ENCODE measurements at places on chromosomes 1 and 21.

DNA sequence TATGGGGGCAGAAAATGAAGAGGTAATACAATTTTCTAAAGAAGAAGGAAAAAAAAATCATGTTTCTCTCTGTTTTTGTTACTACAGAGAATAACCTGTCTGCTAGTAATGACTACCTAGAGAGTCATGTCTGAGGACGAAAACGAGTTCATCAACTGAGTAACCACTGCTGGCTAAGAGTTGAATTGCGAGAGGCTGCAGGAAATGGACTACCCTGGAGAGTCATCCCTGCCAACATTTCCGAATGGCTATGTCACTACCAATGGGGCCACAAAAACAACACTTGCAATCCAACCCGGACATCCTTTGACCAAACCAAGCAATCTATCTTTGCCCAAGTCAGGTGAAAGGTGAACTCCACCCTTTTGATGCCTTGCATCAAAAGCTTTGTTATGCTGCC lies 120.6 kb downstream of the FCRL5 start:
- no peak for DNase-seq

DNA sequence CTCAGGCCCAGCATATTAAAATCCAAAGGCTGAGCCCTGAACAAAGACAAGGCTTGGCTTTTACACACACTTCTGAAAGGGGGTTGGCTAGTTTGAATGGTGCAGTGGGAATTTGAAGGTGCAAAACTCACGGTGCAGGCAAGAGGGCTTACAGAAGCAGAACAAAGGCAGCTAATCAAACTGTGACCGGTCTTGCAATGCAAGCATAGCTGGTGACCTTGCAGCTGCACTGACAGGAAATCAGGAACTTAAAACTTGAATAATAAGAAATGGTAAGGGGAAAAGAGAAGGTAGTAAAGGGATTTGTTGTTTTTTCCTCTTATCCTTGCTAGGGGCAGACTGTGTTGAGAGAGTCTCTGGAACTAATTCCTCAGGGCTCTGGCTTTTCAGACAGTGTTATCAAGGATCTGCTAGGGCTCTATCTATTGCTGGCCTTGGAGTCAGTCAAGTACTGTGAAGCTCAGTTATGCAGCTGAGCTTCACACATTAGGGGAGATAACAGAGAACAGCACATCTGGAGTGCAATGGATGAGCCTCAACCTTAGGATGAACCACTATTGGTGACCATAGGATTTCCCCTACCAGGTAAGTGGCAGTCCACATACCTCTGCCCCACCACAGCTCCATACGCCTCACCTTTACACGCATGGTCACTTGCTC lies 97.6 kb downstream of the PPIAL4G start:
- DNase-seq: no peak

GRCh38 chr1:48227165-48228013 lies 4.9 kb downstream of the SLC5A9 start:
- peak; percentile 6 for DNase-seq

DNA sequence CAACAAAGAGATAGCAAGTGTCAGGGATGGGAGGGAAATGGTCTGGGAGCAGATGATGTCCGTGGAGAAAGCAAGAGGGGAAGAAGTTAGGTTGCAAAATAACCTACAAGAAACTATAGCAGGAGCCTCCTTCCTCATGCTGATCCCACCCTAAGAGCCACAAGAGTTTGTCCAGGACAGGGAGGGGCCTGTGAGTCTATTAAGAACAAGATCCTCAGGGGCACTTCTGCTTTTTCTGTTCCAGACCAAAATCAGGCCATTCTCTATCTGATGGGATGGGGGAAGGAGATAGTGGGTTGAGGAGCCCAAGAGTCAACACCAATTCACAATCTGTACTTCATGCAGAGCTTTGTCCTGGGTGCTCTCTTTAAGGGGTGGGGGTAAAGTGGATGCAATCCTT lies 7.7 kb upstream of the ATP1A4 start:
- no peak for DNase-seq

DNA sequence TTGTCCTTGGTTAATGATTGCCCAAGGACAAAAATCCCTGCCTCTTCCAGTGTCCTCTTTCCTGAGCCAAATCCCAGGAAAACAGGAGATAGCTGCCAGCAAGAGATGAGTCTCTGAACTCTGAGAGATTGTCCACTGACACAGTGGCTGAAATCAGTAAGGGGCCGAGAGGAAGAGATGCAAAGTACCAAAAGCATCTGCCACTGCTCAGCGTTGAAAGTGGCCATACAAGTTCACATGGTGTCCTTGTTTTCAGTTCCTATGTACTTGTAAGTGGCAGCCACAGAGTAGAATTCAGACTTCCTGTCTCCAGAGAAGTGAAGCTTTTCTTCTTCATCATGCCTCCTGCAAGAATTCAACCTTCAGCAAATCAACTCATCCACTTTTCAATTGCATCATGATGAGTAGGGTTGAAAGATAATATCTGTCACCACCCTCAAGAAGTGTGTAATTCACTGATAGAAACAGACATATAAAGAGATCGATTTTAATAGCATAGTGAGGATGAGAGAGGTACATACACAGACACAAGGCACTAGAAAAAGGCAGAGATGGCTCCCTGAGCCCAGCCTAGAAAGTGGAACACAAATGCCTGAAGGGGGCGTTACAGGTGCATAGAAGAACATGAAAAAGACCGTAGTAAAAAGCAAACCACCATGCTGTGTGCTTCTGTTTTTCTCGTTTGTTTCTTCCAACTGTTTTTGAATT lies 185.8 kb downstream of the MRPL39 start:
- DNase-seq: peak; percentile 63

GRCh38 chr1:209586221-209586740 lies 2.8 kb downstream of the CAMK1G start:
- DNase-seq: no peak

GRCh38 chr1:39230261-39231190 lies 26.0 kb downstream of the MACF1 start:
- peak; percentile 14 for DNase-seq

DNA sequence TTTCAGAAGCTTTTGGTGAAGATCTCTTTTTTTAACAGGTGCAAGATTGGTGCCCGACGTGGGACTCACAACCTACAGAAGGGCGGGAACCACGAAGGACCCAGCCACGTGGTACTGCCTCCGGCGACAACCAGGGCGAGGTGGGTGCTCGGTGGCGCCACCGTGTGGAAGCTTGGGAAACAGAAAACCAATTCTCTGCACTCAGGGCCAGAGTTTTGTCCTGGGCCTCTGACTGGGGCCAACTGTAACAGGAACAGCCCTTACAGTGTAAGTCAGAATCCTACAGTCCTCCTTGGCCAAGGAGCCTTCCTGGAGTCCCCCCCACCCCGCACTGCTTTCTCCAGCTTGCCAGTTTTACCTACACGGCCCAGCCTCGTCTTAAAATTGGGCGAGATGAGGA lies 11.6 kb upstream of the S100A7A start:
- DNase-seq: peak; percentile 48

- peak; percentile 63 for DNase-seq
Observed at GRCh38 chr1:39683591-39684312, 7.5 kb downstream of the HPCAL4 start.

- DNase-seq: no peak
Observed at GRCh38 chr1:40622936-40623629, 42.4 kb downstream of the RIMS3 start.

- no peak for DNase-seq
Observed at GRCh38 chr1:227391879-227392278, 73.6 kb upstream of the CDC42BPA start.

DNA sequence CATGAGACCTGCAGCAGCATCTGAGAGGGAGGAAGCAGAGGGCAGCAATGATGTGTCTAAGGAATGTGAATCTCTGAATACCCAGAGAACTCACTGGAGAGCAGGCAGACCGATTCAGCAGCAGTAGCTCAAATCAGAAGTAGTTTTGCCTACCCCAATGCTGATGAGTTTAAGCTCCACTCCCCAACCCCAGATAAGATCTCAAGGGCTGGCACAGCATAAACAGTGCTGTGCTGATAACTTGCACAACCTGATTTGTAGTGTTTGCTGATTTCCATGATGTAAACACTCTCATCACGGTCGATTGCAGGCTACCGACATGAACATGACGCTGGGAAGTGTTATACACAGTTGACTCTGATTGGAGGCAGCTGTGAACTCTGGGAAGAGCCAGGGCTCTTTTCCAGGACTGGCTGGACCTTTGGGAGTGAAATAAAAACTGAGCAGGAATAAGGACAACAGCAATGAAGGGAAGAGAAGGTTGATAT lies 11.2 kb upstream of the HMGCS2 start:
- no peak for DNase-seq

- DNase-seq: peak; percentile 81
Observed at GRCh38 chr1:167517535-167518330, 596 bp downstream of the CD247 start.

GRCh38 chr1:116832932-116833578 lies 76.7 kb upstream of the PTGFRN start:
- DNase-seq: no peak

DNA sequence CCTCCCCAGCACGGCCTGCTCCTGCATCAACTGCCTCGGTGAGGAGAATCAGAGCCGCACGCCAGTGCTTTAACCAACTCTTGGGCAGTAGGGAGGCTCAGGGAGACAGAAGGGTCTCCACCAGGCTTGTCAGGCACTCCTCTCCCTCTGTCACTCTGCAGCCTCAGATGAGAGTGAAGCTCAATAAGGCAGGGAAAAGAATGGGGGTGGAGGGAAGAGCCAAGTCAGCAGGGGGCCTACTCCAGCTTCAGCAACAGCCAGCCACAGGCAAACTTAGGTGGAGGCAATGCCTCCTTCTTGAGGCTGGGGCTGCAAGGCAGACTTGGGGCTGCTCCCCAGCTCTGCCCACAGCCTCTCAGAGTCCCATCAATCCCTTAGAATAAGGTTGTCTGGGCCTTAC lies 51.8 kb upstream of the A3GALT2 start:
- no peak for DNase-seq

- peak; percentile 31 for DNase-seq
Observed at GRCh38 chr21:44878053-44878982, 4.8 kb upstream of the PTTG1IP start.

GRCh38 chr1:13807209-13807608 lies 107.2 kb downstream of the PRDM2 start:
- no peak for DNase-seq

- no peak for DNase-seq
Observed at GRCh38 chr1:13513895-13514546, at the start of gene LRRC38. LRRC38 (minus strand) TSS chr1:13514003; CDS start chr1:13513593, 410 bp downstream.

GRCh38 chr1:209375097-209375496 lies 208.4 kb upstream of the CAMK1G start:
- no peak for DNase-seq

- DNase-seq: no peak
Observed at GRCh38 chr1:178938959-178939317, 68.1 kb upstream of the ANGPTL1 start.

DNA sequence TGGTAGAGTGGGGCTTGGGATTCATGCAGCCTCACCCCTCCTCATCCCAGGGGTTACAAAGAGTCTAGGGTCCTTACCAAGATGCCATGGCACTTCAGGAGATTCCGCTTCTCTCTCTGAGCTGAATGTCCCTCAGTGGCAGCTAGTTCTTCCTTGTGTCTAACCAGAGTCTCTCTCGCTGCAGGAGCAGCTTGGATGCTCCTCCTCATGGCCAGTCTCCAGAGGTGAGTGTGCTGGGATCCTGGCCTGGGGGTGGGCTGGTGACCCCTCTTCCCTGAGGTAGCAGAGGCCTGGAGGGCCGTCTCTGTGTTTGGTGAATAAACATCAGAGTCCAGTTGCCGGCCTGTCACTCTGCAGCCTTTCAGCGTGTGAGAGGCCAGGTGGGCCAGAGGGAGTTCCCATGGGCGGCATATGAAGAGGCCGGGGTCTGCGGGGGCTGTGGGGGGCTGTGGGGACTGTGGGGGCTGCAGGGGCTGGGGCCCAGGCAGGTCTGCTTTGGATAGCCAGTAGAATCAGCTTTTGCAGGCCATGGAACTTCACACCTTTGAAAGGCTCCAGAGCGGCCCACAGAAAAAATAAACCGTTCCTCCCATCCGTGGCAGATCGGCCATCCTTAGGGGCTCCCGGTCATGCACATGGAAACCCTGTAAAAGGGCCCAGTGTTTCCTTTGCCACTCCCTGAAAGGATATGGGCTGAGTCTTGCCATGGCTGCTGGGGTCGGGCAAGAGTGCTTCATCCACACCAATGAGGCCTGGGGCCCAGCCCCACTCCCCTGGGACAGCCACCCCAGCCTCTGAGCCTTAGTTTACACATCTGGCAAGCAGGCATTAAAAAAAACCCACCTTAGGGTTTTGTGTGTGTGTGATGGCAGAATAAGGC lies 256.4 kb downstream of the FOXD2 start:
- no peak for DNase-seq

GRCh38 chr1:229893762-229894444 lies 173.1 kb upstream of the GALNT2 start:
- no peak for DNase-seq

GRCh38 chr1:182062223-182062622 lies 711 bp upstream of the ZNF648 start:
- no peak for DNase-seq

- DNase-seq: no peak
Observed at GRCh38 chr1:232335741-232336293, 294.1 kb downstream of the SIPA1L2 start.

DNA sequence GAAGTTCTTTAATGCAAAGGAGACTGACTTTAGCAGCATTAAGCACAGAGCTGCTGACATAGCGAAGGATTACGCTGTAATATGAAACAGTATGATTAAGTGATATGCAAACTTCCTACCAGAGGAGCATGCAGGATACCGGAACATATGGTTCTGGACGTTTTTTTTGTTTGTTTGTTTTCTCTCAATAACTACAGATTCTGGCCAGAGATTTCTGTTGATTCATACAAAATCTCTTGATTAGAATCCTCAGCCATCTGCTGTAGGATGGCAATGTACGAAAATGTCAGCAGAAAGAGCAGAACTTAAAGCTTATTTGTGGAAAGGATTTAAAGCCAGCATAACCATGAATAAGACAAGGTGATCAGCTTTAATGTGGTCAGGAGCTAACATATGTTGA lies 970.7 kb downstream of the KCNT2 start:
- no peak for DNase-seq

- DNase-seq: peak; percentile 48
Observed at GRCh38 chr1:230310381-230311163, 115.6 kb downstream of the PGBD5 start.

- DNase-seq: no peak
Observed at GRCh38 chr1:224894915-224895314, 34.6 kb upstream of the DNAH14 start.

GRCh38 chr1:68287241-68287640 lies 54.9 kb upstream of the WLS start:
- no peak for DNase-seq

GRCh38 chr1:180507795-180508724 lies 5.7 kb upstream of the ACBD6 start:
- DNase-seq: no peak

DNA sequence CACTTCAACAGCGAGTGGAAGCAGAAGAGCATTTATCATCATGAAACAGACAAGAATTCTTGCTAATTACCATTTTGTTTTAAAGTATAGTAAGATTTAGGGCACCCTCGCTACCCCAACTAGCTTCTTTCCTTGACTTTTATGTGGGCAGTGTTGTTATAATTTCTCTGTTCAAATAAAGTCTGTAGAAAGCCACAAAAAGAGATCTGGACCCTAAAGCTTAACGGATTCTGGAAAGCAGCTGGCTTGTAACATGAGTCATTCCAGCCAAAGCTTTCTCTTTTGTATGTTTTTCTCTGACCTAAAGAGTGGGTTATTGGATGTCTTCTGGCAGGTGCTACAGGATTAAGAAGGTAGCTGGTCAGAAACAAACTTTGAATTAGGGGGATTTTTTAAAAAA lies 37.4 kb downstream of the RUNX1 start:
- no peak for DNase-seq

All from CD4-positive, alpha-beta T cell treated with Interferon gamma for 1 hour (primary cell).